Colonic mucosa (tissue), 4 donors: ENCODE measurements at places on chromosomes 5 and 9. TPM values are rescaled to one million over a fixed set of nuclear protein-coding genes. Genes with fewer than 3 reads are reported as not detected.

- H3K27me3 ChIP-seq, result no peaks in the 10 kb centered on the region
- H3K4me1 ChIP-seq, result peaks cover 7% of the 10 kb centered on the region
- peak; percentile 93 for DNase-seq
- H3K27ac ChIP-seq, result peak overlapping the region; percentile 89
- no peak overlapping the region for H3K4me3 ChIP-seq
- peaks cover 26% of the 10 kb centered on the region for H3K36me3 ChIP-seq
Measured at GRCh38 chr9:128635266-128636023, 21.2 kb downstream of the DYNC2I2 start.

- no peak overlapping the region for H3K27ac ChIP-seq
- H3K4me3 ChIP-seq, result no peak overlapping the region
- no peaks in the 10 kb centered on the region for H3K27me3 ChIP-seq
- no peaks in the 10 kb centered on the region for H3K4me1 ChIP-seq
- DNase-seq, result no peak
Measured at GRCh38 chr9:78103971-78104433, 72.4 kb upstream of the GNAQ start.

- DNase-seq, result peak; percentile 95
- H3K27me3 ChIP-seq, result no peaks in the 10 kb centered on the region
- H3K4me3 ChIP-seq, result peak overlapping the region; percentile 30
- peaks cover 8% of the 10 kb centered on the region for H3K4me1 ChIP-seq
- H3K36me3 ChIP-seq, result no peaks in the 10 kb centered on the region
Measured at GRCh38 chr5:177366528-177367322, 9.0 kb downstream of the RGS14 start.

- H3K4me3 ChIP-seq, result no peak overlapping the region
- no peaks in the 10 kb centered on the region for H3K4me1 ChIP-seq
- peaks cover 3% of the 10 kb centered on the region for H3K27me3 ChIP-seq
- no peak for DNase-seq
Measured at GRCh38 chr5:77947041-77947428, 170.9 kb upstream of the TBCA start.

The EPB41L4B gene
- 151 TPM for total RNA-seq

DNA sequence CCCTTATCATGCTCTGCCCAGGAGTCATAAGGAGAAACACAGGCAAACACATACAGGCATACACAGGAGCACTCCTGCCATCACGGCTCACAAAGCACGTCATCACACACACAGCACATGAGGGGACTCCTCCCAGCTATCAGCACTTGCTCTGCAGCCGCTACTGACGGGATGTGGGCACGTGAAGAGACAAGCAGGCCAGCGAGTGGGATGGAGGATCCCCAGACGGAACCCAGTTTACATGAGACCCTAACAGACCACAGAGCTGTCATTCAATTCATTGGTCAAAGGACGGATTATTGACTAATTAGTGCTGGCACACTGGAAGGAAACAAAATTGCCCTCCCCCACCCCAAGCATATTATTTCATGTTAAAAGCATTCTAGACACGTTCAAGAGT is 53.6 kb downstream of the SEMA4D start:
- no peak for DNase-seq
- no peak overlapping the region for H3K4me3 ChIP-seq
- H3K27ac ChIP-seq, result no peak overlapping the region

GRCh38 chr5:160655717-160656116 is 196.3 kb downstream of the ATP10B start:
- H3K4me1 ChIP-seq, result peaks cover 12% of the 10 kb centered on the region
- H3K36me3 ChIP-seq, result no peaks in the 10 kb centered on the region
- H3K27me3 ChIP-seq, result no peaks in the 10 kb centered on the region
- H3K4me3 ChIP-seq, result no peak overlapping the region
- DNase-seq, result peak; percentile 93

- no peak overlapping the region for H3K4me3 ChIP-seq
- H3K27me3 ChIP-seq, result no peaks in the 10 kb centered on the region
- H3K27ac ChIP-seq, result no peak overlapping the region
- peaks cover 6% of the 10 kb centered on the region for H3K4me1 ChIP-seq
- no peaks in the 10 kb centered on the region for H3K36me3 ChIP-seq
Measured at GRCh38 chr9:87605676-87606075, 108.0 kb downstream of the DAPK1 start.

The NOL6 gene
- 29.3 TPM for total RNA-seq

The PCDHGB7 gene
- total RNA-seq, result 2.5 TPM

DNA sequence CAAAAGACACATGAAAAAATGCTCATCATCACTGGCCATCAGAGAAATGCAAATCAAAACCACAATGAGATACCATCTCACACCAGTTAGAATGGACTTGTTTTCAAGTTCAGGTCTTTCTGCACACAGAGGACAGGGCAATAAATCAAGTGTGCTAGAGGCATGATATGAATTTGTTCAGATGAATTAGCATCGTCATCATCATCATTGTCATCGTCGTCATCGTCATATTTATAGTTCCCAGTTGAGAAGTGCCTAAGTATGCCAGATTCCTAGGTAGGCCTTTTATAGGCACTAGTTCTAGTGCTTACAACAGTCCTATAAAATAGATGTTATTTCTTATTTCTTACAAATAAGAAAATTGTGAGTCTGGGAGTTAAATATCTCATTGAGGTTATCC is 34.7 kb upstream of the RASEF start:
- no peaks in the 10 kb centered on the region for H3K4me1 ChIP-seq
- no peaks in the 10 kb centered on the region for H3K36me3 ChIP-seq
- DNase-seq, result no peak
- H3K27ac ChIP-seq, result no peak overlapping the region

DNA sequence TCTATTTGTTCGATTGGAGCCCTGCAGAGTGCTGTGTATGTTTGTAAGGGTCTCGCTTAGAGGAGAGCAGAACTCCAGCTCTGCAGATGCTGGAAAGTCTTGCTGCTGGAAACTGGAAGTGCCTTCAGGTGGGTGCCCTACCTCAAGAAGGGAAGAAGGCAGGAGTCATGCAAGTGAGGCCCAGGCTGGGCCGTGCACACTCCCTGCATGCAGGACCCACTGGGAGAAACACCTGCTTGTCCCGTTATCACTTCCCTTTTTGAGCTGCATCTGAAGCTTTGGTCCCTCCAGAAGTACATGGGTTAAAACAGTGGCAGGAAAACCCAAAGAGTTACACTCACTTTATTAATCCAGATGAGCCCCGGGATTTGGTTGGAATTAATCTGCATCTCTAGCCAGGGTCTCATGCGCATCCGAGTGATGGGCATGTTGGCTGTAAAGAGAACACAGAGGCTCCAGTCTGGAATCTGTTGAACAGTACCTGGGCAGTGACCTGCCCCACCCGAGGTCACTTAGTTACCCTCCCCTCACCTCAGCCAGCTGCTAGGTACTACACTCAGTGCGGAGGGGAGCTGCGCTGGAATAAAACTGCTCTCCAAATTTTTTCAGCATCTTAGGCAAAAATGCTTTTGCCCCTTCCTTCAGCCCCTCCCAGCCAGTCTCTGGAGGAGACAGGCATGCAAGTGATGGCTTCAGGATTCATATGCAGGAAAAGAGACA is 1.4 kb downstream of the IRF1 start:
- no peaks in the 10 kb centered on the region for H3K27me3 ChIP-seq
- H3K4me3 ChIP-seq, result peak overlapping the region; percentile 91
- peak; percentile 41 for DNase-seq
- peaks cover 6% of the 10 kb centered on the region for H3K4me1 ChIP-seq
- peaks cover 33% of the 10 kb centered on the region for H3K36me3 ChIP-seq

DNA sequence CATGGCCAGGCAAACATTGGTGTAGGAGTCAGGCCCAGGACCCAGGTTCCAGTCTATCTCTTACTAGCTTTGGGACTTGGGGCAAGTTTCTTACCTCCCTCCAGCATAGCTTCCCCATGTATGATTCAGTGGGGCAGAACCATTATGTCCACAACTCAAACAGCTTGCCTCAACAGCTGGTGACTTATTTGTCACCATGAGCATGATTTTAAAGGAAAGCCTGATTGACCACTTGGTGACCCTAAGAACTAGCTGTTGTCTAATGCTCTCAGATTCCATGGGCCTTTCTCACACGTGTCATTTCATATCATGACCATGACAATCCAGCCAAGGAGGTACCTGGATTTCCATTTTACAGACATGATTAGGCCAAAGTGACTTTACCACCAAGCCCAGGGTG is 126.4 kb downstream of the TTLL11 start:
- H3K27ac ChIP-seq, result no peak overlapping the region
- H3K4me3 ChIP-seq, result no peak overlapping the region
- no peaks in the 10 kb centered on the region for H3K27me3 ChIP-seq
- H3K36me3 ChIP-seq, result no peaks in the 10 kb centered on the region
- H3K4me1 ChIP-seq, result no peaks in the 10 kb centered on the region
- no peak for DNase-seq

- no peaks in the 10 kb centered on the region for H3K36me3 ChIP-seq
- no peak overlapping the region for H3K4me3 ChIP-seq
- DNase-seq, result no peak
- H3K4me1 ChIP-seq, result no peaks in the 10 kb centered on the region
Measured at GRCh38 chr5:133259199-133259997, 207.6 kb downstream of the HSPA4 start.

DNA sequence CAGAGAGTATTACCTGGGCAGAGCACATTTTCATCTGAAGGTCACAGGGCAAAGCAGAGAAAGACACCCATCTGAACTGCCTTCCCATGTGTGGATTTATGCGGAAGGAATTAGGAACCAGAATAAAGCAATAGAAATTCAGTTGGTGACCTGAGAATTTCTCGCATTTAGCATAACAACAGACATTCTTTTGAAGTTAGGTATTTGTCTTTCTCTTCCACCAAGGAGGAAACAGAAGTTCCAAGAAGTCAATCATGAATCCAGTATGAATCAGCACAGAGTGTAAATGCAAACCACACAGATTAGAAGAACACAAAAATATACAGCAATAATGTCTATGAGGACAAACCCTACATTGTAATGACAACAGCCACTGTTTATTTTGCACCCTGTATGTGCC is 515.2 kb upstream of the BRINP1 start:
- no peak for DNase-seq
- no peak overlapping the region for H3K27ac ChIP-seq
- no peaks in the 10 kb centered on the region for H3K36me3 ChIP-seq
- no peaks in the 10 kb centered on the region for H3K27me3 ChIP-seq

DNA sequence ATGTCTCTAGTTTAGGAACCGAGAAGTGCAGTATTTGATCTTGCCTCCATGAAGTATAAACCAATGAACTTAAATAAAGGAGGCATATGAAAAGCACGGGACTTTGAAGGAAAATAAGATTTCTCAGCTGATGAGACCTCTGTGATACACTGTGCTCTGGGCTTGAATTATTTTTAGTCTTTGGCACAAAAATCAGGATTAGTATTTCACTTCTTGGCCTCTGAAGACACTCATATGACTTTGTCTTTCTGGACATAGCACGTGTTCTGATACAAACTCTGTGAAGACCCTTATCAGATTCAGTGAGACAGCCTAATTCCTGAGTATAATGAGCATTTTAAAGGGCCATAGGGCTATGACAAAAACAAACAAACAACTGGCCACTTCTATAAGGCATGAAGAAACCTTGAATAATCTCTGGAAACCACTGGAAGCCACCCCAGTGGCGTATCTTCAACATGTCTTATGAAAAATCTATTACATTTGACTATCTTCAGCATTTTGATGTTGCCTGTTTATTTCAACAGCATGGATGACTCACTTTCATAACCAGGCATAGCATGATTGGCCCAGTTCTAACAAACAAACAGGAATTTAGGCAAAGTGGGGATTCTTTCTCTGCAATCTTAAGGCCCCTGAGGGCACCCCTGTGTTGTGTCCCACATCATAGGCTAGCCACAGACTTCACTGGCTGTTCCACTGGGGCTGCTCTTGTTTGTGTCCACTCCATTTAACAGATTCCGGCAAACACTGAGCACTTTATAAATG is 90.3 kb upstream of the ZNF462 start:
- no peak overlapping the region for H3K4me3 ChIP-seq
- no peaks in the 10 kb centered on the region for H3K36me3 ChIP-seq
- no peaks in the 10 kb centered on the region for H3K4me1 ChIP-seq
- H3K27me3 ChIP-seq, result no peaks in the 10 kb centered on the region
- no peak for DNase-seq

The PHYHD1 gene
- 1.8 TPM for total RNA-seq

The SPINK13 gene
- not detected for total RNA-seq

The NREP gene
- 19.0 TPM for total RNA-seq

GRCh38 chr5:92081958-92082712 is 699.0 kb upstream of the ARRDC3 start:
- H3K27ac ChIP-seq, result no peak overlapping the region
- H3K27me3 ChIP-seq, result no peaks in the 10 kb centered on the region
- no peak overlapping the region for H3K4me3 ChIP-seq
- H3K4me1 ChIP-seq, result no peaks in the 10 kb centered on the region

DNA sequence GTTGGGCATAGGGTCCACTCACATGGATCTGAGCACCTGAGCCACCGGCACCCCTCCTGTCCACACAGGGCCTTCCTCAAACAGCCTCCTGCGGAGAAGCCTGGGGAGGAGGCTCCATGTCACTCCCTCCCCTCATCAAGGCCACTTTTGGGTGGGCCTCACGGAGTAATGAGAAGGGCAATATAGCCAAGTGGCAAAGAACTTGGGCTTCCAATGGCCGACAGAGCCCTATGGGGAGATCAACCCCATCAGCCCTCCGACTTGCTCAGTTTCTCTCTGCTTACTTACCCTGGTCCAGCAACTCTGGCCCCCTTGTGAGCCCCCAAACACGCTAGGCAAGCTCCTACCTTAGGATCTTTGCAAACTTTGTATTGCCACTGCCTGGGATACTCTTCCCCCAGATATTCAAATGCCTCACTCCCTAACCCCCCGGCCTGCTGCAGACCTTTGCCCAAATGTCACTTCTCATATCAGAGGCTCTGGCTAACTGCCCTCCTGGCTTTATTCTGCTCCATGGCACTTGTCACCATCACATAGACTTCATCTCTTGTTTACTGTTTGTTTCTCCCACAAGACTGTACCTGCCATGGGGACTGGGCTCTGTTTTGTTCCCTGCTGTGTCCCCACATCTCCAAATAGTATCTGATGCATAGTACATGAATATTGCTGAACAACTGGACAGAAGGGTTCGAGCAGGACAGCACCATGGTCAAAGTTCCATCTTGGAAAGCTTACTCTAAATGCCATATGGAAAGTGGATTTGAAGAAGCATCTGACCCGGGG is 220.8 kb downstream of the FSTL4 start:
- DNase-seq, result no peak
- no peaks in the 10 kb centered on the region for H3K4me1 ChIP-seq
- H3K36me3 ChIP-seq, result no peaks in the 10 kb centered on the region
- no peaks in the 10 kb centered on the region for H3K27me3 ChIP-seq

- peak; percentile 50 for DNase-seq
- H3K27me3 ChIP-seq, result no peaks in the 10 kb centered on the region
- peak overlapping the region; percentile 76 for H3K4me3 ChIP-seq
- H3K4me1 ChIP-seq, result no peaks in the 10 kb centered on the region
- H3K27ac ChIP-seq, result peak overlapping the region; percentile 93
Measured at GRCh38 chr9:19127871-19128500, 694 bp upstream of the PLIN2 start.

- H3K27ac ChIP-seq, result no peak overlapping the region
- H3K4me3 ChIP-seq, result no peak overlapping the region
Measured at GRCh38 chr5:32687499-32687831, 23.7 kb upstream of the NPR3 start.

The LCN9 gene
- total RNA-seq, result not detected

The PCDHA5 gene
- total RNA-seq, result 0.13 TPM
